Suprapubic skin (tissue), 4 donors: ENCODE measurements at places on chromosomes 6 and 20.
A peak's percentile ranks its signal among the peaks of the same experiment; 100 is the strongest.

DNA sequence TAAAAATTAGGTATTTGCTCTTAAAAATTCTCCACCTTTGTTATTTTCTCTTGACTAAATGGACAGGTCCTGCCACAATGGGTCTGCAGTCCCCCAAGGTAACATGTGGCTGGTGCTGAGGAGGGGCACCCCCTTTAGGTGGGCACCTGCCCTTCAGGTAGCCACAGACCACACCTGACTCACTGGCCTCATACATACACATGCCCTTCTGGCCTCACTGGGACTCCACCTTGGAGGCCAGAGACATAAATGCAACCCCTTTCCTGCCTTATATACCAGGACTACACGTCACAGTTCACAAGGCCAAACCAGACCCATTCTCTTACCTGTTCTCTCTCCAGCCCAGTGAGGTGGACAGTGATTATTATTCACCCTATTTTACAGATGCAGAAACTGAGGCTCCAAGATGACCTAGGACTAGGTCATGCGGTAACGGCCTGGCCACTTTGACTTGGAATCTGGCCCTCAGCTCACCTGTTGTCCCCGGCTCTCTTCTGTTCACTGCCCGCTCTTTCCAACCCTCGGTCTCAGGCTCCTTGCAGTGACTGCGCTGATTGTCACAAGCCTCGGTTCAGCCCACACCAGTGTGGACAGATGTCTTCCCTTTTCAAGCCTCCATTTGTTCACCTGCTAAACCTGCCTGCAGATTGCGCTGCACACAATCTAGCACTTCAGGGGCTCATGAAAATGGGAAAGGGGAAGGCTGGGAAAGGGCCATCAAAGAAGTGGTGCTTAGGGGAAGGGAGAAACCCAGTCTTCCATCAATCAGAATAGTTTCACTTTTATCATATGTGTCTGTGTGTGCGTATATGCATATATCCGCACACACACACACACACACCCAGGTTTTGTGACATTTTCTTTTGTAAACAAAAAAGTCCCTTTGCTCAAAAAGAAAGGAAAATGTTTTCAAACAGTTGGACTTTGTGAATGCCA lies 121.7 kb downstream of the BCAS1 start:
- DNase-seq = no peak

DNA sequence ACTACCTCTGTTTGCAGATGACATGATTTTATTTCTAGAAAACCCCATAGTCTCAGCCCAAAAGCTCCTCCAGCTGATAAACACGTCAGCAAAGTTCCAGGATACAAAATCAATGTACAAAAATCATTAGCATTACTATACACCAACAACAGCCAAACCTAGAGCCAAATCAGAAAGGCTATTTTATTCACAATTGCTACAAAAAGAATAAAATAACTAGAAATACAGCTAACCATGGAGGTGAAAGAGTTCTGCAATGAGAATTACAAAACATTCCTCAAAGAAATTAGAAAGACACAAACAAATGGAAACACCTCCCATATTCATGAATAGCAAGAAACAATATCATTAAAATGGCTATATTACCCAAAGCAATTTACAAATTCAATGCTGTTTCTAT lies 65.6 kb upstream of the HTR1E start:
- no peak for DNase-seq

DNA sequence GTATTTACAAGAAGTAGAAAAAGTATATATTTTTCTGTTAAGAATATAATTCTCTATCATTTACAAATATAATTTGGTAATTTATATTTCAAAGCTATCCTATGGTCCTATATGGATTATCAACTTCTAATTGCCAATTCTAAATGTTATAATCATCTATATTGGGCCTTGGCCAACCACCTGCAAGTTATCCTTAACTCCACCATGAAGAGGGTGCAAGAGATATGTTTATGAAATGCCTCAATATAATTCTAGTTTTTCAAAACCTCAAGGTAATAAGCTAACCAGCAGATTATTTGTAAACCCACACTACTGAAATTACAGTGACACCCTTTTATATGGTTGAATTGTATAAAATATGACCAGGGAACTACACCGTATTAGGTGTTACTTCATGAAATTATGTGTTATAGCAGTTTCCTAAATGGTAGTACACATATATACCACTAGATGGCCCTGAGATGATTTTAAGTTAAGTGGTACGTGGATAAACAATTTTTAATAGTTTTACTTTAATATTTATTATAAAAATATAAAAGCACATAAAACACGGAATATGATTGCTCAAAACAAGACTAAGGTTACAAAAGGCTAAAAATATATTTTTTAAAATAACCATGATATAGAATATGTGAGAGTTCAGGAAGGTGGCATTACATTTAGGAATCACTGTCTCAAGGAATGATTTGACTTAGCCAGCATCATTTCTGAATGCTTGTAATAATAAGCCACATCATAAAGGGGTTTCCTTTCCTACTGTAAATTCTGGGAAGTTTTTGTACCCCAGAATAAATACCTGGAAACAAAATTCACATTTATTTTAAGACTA lies 9.8 kb upstream of the PNISR start:
- no peak for DNase-seq

DNA sequence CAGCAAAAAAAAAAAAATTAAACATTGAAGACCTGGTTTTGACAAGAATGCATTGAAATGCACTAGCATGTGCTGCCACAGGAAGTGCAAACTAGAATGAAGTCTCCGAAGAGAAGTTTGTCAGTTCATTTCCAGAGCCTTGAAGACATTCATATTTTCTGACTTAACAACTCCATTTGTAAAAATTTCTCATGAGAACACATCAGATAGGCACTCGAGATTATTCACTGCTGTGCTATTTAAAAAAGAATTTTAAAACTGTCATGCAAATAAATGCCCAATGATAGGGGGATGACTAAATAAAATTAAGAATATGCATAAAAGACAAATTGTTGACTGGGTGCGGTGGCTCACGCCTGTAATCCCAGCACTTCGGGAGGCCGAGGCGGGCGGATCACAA lies 394.6 kb upstream of the JARID2 start:
- no peak for DNase-seq

DNA sequence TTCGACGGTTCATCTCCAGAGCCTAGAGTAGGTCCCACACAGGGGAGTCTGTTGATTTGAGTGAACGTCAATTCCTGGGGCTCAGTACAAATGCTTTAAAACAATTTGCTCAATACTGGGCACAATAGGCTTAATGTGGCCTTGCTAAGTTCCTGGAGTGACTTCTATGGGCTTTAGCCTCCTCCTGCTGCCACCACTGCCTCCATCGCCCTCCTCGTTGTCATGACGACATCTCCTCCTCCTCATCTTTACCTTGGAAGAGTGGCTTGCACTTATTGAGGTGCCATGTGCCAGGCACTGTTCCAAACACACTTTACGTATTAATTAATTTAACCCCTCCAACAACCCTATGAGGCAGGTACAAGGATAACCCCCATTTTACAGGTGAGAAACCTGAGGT lies 11.8 kb upstream of the ZMYND8 start:
- DNase-seq = no peak

DNA sequence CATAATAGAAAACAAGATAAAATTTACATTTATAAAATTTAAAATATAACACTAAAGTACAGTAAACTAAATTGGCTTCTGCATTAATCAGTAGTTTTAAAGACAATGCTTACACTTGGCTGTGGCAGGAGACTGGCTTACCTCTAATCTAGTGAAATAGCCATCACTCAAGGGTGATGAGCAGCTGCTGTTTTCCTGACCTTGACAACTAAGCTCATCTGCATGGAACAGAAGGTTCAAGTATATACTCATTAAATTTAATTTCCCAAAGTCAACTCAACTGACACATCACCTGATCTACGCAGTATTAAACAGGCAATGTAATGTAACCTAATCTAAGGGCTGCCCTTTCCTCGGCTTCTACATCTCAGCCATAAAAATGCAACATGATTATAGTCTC lies 14.5 kb downstream of the TMX4 start:
- no peak for DNase-seq

GRCh38 chr6:92011681-92012245 lies 1407.6 kb downstream of the EPHA7 start:
- no peak for DNase-seq

DNA sequence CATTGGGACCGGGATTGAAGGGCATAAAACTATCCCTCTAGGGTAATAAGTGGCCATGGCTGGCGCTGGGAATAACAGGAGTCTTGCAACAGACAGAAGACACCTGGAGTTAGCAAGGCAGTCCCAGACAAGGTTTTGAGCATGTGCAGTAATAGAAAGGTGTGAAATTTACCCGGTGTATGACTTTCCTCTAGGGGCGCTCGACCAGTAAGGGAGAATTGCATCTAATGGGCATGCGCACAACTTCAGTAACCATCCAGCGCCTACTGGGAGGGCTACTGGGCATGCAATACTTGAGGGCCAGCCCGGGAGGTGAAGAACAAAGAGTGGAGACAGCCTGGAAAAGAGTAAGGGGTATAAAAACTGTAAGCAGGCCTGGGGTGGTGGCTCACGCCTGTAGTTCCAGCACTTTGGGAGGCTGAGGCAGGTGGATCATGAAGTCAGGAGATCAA lies 32.7 kb downstream of the SERPINB6 start:
- DNase-seq = no peak

DNA sequence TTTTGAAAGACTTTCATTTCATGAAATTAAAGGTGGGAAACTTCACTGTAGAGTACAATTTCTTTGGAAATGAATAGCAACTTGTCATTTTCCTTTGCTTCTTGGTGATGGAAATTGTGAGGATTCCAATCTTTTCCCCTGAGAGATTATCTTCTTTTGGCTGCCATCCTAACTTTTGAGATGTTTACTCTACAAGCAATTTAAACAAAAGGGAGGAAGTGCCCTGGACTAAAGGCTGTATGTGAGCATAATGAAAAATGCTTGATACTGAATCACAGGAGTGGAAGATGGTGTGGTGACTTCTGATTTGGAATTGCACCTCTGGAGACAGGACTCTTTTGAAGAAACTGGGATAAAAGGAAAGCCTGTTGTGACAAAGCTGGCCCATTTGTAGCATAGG lies 43.1 kb upstream of the JAG1 start:
- DNase-seq = no peak

- peak; percentile 57 for DNase-seq
These were observed 63.2 kb downstream of the PYGB start for GRCh38 chr20:25310921-25311728.

- no peak for DNase-seq
These were observed 26.2 kb upstream of the GATA5 start for GRCh38 chr20:62501801-62502495.

- DNase-seq = no peak
These were observed 31.9 kb upstream of the FUCA2 start for GRCh38 chr6:143543435-143543834.

DNA sequence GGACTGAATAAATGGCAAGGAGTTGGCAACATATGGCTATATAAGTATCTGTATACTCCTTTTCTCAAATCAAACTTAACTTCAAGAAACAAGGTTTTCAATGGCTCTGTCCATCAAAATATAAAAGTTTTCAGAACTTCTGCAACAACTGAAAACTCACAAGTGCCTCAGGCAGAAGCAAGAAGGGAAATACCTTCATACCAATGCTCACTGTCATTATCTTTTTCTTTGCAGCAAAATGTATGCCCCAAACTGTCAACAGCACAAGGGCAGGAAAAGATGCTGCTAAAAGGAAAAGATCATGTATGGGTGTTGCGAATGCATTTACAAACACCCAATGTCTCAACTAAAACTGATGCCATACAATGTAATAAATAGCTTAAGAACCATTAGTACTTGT lies 45.9 kb downstream of the PTPRK start:
- DNase-seq = no peak

DNA sequence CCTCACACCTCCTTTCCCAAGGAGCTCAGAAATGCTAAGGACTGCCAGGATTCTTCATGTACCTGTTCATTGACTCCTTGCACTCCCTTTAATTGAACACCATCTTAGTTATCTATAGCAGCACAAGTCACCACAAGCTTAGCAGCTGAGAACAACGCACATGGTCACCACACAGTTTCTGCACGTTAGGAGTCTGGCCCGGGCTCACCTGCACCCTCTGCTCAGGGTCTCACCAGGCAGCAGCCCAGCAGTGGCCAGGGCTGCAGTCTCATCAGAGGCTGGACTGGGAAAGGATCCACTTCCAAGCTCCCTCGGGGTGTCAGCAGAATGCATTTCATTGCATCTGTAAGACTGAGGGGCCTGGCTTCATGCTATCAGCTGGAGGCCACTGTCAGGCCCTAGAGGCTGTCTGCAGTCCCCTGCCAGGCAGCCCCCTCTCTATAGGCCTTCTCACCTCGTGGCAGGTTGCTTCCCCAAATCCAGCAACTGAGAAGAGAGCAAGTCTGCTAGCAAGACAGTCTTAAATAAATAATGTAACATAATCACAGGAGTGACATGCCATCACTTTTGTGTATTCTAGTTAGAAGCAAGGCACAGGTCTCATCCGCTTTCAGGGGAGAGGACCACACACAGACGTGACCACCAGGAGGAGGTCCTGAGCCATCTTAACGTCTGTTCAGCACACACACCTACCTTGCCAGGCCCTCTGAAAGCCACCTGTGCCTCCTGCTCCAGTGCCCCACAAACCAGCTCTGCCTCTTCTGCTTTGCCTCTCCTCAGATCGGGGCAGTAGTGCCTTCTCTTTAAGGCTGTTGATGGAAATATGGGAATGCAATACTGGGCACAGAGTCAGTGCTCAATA lies 165.2 kb upstream of the CST7 start:
- no peak for DNase-seq

GRCh38 chr20:52494244-52494643 lies 302.7 kb upstream of the ZFP64 start:
- DNase-seq = no peak

DNA sequence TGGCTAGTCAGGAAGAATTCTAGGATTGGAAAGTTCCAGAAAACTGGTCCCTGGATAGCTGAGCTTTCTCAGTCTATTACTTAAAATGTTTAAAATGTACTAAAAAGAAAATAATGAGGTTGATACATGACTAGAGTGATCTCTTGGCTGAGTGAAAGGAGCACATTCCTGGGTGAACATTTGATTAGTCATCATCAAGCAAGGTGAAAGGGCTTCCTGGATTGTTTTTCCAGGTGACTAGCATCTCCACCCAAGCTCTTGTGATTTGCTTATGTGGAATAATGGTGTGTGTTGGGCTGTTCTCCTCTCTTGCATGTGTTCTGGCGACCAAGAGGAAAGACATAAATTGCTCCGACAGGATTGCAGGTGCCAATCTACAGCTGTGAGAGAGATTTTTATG lies 42.9 kb downstream of the PKIB start:
- no peak for DNase-seq

GRCh38 chr6:127483399-127484055 lies 24.3 kb upstream of the KIAA0408 start:
- DNase-seq = no peak

GRCh38 chr20:58497076-58497641 lies 18.0 kb downstream of the APCDD1L start:
- peak; percentile 53 for DNase-seq

- DNase-seq = no peak
These were observed 366.7 kb upstream of the MAP3K7 start for GRCh38 chr6:90953405-90954161.
